ENCODE measurements at places on chromosomes 6 and 20.
A peak's percentile ranks its signal among the peaks of the same experiment; 100 is the strongest.

DNA sequence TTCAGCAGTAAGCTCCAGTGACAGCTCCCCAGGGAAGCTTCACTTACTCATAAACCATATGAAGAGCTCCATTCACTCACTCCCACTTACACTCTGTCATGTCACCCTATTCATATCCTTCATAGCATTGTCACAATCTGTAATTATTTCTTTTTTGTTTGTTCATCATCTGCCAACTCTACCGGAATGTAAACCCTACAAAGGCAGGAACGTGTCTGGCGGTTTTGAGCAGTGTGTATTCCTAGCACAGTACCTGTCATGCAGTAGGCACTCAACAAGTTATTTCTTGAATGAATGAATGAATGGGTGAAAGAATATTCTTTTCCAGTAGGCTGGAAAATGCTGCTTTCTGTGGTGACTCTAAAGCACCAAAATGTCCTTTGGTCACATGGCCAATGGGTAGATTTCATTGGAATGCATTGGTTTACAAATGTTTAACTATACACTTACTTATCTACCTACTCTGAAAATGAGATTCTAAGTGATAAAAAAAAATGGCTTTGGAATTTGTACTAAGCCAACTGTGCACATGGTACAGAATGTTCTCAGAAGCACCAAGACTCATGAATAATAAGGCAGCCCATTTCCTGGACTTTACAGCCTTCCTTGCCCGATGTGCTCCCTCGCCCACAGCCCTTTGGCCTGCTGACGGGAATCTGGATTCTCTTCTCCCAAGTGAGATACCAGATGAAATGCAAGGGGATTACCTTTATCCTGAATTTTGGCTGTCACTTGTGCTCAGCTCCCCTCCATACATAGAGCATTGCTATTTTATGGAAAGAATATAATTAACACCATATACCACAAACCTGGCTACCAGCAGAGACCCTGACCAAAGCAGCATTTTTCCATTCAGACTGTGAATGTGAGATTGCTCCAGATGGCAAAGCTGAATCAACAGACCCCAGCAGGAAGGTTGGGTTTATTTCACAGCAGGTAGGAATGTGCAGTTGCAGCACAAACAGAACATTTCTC is 273.3 kb downstream of the ALDH8A1 start:
- DNase-seq, result no peak

GRCh38 chr20:25225642-25226432 is 22.0 kb upstream of the PYGB start:
- DNase-seq, result no peak

DNA sequence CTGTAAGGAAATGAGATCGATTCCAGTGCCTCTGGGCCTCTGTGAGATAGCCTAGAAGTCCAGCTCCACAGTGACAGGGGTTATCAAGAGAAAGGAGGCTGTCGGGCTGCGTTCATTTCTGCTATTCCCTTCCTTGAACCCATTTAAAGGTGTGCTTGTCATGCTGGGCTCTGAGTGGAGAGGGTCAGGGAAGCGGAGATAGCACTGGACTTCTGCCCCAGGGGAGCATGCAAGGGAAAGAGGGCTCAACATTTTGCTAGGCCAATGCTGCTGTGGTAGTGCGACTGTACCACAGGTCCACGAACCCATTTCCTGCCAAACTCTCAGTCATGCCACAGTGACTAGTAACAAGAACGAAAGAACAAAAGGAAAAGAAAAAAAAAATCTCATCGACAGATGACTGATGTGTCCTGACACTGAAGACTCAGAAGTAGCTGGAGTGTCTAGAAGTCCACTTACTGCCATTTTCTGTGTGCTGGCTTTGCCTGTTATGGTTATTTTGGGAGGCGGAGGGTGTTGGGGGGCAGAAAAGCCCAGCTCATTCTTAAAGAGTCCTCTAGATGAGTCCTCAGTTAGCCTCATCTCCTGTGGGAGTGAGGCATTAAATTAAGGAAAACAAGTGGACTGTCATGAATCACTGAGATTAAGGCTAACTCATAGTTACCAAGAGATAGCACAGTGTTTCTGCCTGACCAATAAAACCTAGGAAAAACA is 8.1 kb downstream of the NEDD9 start:
- DNase-seq, result no peak

DNA sequence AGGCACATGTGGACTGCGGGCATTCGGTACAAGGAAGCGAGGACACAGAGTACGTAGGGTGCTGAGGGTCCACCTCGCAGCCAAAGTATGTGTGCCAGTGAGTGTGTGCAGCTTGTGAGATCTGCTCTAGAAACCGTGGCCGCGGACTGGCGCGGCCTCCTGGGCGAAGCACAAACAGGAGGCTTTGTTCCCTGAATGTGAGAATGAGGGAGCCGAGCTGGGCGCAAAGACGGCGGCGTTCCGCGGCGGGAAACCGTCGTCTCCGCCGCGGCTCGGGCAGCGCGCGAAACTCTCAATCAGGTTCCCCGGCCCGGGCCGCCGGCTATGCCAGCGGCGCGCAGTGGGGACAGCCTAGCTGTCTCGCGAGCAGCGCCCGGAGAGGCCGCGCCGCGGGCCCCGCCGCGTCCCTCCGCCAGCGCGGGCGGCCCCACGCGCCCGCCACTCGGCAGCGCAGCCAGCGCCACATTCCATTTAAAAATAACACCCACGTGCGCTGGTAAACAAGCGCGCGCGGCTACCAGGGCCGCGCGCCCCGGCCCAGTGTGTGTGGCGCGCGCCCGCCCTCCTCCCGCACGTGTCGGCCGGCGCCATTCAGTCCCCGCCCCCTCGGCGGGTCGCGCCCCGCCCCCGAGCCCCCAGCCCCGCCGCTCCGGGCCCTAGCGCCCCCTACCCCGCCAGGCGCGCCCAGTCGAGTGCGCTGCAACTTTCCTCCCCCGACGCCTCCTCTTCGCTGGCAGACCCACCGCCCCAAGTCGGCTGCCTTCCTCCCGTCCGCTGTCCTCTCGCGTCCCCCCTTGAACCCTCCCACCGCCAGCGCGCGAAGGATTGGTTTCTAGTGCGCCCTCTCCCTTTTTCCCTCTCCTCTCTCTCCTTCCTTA is 3.0 kb upstream of the FOXO3 start:
- peak; percentile 85 for DNase-seq

DNA sequence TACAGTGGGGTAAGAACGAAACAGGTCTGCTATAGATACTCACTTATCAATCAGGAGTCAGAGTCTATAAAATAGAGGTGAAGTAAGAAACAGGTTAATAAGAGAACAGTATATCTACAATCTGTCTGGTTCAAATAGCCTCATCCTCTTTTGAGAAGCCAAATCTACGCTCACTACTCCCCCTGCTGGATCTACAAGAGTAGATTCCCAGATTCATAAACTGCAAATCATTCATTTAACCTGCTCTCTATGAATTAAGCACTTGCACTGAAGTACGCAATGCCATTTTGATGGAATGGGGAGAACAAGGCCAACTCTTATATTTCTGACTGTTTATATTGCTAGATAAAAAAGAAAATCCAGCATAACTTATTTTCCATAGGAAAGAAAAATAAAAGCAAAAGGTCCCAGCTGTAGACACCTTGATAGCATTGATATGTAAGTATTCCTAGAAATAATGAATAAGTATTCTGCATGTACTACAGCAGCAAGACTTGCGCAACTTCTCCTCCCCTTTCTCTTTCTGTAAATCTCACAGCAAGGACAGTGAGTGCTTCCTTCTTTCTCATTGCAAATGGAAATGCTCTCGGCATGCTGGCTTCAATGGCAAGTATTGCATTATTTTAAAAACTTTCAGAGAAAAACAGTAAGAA is 92.3 kb downstream of the RFX6 start:
- DNase-seq, result no peak

DNA sequence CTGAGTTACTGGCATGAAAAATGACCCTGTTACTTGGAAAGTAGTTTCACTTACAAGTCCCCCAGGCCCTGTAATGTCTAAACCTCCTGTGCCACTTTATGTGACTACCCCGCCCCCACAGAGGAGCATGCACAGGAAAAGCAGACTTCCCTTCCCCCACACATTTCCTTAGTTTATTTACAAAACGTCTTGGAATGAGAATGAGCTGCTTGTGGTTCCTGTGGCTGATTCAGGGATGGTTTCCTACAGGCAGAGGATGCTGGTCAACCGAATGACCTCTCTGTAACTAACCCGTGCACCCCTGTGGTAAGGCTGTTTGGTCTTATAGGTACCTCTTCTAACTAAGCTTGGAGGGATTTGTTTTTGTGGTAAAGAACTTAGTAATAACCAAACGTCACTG is 28.5 kb downstream of the RSPO3 start:
- no peak for DNase-seq
